Uterus (tissue), 4 donors: ENCODE measurements at places on chromosomes 13 and 19. TPM values are rescaled to one million over a fixed set of nuclear protein-coding genes. Genes with fewer than 3 reads are reported as not detected.

- no peak overlapping the region for H3K4me3 ChIP-seq
- H3K36me3 ChIP-seq = no peaks in the 10 kb centered on the region
- H3K27ac ChIP-seq = no peak overlapping the region
- H3K4me1 ChIP-seq = peaks cover 26% of the 10 kb centered on the region
These were observed 45.5 kb downstream of the BRD4 start for GRCh38 chr19:15286688-15287365.

Gene RFPL4AL1
- total RNA-seq = not detected

DNA sequence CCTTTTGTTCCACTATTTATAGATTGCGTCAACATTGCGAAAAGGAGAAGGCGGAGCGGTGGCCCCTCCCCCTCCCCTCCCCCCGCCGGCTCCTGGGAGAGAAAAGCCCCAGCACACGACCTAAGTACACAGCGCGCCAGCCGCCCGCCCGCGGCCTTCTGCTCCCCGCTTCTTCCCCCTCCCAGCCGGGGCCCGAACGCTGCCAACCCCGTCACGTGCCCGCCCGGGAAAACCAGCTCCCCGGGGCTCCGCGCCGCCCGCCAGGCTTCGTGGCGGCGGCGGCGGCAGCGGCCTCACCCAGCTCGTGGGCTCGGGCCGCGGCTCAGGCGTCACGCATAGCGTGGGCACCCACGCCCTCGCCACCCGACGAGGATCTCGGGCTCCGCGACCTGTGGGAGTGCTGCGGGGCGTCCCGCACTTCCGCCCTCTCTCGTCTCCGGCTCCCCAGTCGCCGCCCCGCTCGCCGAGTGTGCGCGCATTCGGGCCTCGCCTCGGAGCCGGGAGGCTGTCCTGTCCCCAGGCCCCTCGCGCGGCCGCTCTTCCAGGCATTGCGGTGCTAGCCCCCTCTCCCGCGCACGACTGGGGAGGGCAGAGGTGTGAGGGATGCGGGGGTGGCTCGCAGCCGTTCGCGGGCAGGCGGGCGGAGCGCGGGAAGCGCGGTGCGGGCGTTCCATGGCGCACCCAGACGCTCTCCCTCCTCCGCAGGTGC, 110.5 kb downstream of the KCNRG start:
- H3K27me3 ChIP-seq = peaks cover 12% of the 10 kb centered on the region
- DNase-seq = peak; percentile 90
- no peaks in the 10 kb centered on the region for H3K36me3 ChIP-seq
- H3K27ac ChIP-seq = peak overlapping the region; percentile 93
- peak overlapping the region; percentile 52 for H3K4me3 ChIP-seq

Gene HSD17B14
- 8.8 TPM for total RNA-seq

Gene PBX4
- total RNA-seq = 1.6 TPM

DNA sequence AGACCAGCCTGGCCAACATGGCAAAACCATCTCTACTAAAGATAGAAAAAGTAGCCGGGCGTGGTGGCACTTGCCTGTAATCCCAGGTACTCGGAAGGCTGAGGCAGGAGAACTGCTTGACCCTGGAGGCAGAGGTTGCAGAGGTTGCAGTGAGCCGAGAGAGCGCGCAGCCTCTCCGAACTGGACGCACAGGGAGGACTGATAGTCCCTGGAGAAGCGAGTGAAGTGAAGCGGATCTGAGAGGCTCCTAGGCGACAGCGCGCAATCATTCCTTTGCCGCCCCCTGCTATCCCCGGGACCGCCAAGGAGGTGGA, 233 bp downstream of the ZNF561 start:
- DNase-seq = no peak
- H3K27ac ChIP-seq = peak overlapping the region; percentile 93
- no peaks in the 10 kb centered on the region for H3K27me3 ChIP-seq
- H3K4me1 ChIP-seq = no peaks in the 10 kb centered on the region

GRCh38 chr13:109782066-109782822, 4.1 kb downstream of the IRS2 start:
- DNase-seq = no peak
- peaks cover 16% of the 10 kb centered on the region for H3K4me1 ChIP-seq
- H3K36me3 ChIP-seq = no peaks in the 10 kb centered on the region
- H3K27ac ChIP-seq = peak overlapping the region; percentile 19

DNA sequence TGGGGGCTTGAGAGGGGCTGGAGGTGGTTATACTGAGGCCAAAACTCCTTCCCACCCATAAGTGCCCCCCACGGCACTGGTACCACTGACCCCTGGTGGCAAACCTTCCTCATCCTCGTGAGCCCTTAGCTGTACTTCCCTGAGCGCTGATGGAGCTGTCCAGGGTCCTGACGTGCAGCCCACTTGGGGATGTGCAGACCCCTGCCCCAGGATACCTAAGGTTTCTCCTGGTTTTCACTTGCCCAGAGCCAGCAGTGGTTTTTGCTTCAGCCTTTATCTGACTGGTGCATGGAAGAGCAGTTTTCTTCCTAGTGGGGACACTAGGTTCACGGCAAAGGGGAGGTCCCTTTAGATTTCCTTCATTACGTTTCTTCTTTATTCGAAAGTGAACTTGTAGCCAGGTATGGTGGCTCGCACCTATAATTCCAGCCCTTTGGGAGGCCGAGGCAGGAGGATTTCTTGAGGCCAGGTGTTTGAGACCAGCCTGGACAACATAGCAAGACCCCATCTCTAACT, 28.7 kb upstream of the KCTD15 start:
- DNase-seq = no peak
- H3K27ac ChIP-seq = no peak overlapping the region
- H3K4me3 ChIP-seq = no peak overlapping the region
- H3K36me3 ChIP-seq = no peaks in the 10 kb centered on the region
- H3K27me3 ChIP-seq = no peaks in the 10 kb centered on the region

GRCh38 chr19:53600217-53600616, 31.6 kb upstream of the DPRX start:
- H3K36me3 ChIP-seq = no peaks in the 10 kb centered on the region
- no peak for DNase-seq
- H3K27me3 ChIP-seq = no peaks in the 10 kb centered on the region
- H3K4me3 ChIP-seq = no peak overlapping the region
- H3K4me1 ChIP-seq = no peaks in the 10 kb centered on the region

DNA sequence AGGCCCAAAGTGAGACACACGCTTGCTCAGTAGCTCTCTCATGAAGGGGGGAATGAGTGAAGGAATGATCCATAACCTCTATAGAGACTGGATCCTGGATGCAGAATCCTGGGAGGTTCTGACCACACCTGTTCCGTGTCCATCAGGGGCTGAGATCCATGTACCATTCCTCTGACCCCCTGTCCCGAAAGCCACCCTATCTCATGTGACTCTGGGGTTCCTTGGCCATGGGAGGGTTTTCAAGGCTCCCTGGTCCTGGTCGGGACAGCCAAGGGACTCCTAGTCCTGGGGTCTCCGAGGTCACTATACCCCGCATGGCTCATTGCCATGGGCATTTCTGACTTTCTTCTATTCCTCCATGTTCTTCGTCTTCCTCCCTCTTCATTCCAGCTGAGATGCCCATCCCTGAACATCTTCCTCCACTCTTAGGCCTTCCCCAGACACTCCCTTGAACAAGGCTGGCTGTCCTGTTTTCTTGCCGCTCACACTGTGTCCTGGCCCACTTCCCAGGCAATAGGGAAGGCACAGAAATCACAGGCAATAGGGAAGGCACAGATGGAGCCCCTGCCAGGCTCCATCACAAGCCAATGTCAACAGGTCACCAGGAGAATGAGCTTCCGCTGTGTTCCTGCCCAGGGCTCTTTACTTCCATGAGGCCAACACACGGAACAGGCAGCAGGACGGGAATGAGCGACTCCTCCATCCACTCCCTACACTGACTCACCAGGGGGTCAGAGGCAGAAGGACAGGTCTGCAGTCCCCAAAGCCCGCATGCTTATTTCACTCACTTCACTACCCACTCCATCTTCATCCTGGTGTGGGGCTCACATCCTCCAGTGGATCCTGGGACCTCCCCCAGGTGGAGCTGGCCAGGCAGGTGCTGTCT, 3.2 kb downstream of the CEACAM5 start:
- no peaks in the 10 kb centered on the region for H3K4me1 ChIP-seq
- no peak overlapping the region for H3K4me3 ChIP-seq
